Activated CD4-positive, alpha-beta T cell treated with anti-CD3 and anti-CD28 coated beads, Interleukin-2, Interleukin-4, amounts not matched to agents 100 ng/mL and 50 ng/mL, durations not matched to agents 16 hours and 8 hours (primary cell): ENCODE measurements at places on chromosomes 7 and 10.

- no peak for DNase-seq
Measured at GRCh38 chr7:133360201-133360600, 107.3 kb downstream of the EXOC4 start.

DNA sequence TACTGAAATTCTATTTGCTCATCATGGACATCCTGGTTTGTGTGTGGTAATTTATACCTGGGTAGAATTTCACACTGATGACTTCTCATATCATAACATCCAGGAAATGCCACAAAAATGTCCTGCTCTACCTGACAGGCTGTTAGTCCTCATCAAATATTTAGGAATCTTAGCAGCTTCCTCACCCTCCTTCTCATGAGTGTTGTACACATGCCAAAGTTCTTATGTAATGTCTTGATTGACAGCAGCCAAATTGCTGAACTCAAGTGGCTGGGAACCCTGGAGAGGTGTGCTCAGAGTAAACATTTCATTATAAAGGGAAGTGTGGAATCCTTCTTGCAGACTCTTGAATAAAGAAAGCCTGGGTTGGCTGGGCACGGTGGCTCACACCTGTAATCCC, 8.9 kb downstream of the EEPD1 start:
- DNase-seq, result no peak

DNA sequence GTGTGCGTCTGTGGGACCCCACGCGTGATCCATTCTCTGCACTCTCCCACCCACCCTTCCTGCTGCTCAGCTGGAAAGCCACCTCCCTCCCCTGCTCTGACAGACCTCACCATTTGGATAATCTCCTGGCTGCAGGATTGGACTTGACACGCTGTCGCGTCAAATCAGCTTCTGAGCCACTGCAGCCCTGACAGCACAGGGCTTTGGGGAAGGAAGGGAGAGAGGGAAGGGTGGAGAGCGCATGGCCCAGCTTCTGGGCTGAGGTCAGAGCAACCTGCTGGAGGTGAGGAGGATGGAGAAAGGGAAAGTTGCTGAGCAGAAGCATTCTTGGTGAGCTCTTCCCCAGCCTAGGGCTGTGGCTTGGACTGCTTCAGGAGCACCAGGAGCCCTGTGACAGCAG, 48.9 kb upstream of the LRRC4 start:
- DNase-seq, result no peak

GRCh38 chr10:119025336-119025735, 4.2 kb upstream of the NANOS1 start:
- DNase-seq, result no peak

- DNase-seq, result no peak
Measured at GRCh38 chr10:110901954-110902819, 16.8 kb downstream of the BBIP1 start.

- DNase-seq, result peak; percentile 23
Measured at GRCh38 chr10:96153070-96153469, 23.0 kb downstream of the ZNF518A start.

DNA sequence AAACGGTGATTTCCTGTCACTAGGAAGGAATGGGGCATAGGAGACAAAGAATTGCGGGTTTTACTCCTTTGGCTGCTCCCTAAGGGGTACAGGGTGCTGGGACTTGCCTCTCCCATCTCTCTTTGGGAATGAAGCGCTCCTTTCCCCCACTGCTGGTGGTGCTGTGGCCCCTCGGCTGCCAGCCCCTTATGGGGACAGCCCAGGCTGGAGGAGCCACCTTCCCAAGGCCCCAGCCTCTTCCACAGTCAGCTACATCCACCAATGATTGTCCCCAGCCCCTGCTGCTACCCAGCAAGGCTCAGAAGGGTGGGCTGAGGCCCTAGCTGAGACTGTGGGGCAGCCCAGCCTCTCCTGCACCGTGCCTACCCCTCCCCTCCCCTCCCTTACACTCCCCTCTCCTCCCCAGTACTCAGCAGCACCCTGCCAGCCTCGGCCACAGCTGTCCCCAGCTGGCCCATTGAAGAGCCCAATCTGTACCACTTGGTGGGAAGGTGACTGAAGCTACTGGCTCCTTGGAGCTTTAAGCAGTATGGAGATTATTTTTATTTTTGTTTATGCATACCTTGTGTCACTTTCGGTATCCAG, 19.0 kb downstream of the PRKAG2 start:
- DNase-seq, result no peak

DNA sequence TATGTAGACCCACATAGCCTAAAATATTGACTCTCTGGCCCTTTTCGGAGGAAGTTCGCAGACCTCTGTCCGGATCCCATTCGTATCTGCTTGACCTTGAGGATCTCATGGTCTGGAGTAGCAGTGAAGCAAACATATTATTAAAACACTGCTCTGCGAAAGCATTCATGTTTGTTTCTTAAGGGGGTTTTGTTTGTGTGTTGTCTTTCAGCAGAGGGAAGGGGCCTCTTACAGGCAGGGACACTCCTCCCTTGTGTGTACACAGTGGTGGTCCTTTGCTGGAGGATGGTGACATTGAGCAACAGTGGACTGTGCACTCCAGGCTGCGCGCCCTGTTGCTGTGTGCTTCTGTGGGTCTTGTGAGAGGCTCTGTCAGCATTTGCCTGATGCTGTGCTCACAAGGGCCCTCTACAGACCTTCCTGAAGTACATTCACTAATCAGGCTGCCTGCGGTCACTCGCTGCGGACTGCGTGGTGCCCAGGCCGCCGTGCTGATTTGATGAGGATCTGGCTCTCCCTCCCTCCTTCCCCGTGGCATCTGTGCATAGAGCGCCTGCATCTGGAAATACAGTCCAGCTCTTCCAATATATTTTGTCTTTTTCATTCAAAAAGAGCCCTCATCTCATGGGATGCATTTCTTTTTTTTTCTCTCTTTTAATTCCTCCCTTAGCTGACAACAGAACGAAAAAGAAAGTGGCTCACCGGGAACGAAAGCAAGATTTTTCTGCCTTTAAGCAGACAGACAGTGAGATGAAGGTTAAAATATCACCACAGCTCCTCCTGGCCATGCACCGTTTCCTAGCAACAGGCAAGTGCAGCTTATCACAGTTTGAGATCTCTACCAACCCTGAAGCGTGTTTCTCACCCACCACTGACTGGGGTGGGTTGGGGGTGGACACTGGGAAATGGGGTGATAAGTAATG, 135.8 kb downstream of the CNNM2 start:
- DNase-seq, result peak; percentile 72

- no peak for DNase-seq
Measured at GRCh38 chr7:107691716-107692115, 31.1 kb downstream of the SLC26A4 start.
